Tongue (tissue), 3 donors: ENCODE measurements at places on chromosomes 12 and 14.

DNA sequence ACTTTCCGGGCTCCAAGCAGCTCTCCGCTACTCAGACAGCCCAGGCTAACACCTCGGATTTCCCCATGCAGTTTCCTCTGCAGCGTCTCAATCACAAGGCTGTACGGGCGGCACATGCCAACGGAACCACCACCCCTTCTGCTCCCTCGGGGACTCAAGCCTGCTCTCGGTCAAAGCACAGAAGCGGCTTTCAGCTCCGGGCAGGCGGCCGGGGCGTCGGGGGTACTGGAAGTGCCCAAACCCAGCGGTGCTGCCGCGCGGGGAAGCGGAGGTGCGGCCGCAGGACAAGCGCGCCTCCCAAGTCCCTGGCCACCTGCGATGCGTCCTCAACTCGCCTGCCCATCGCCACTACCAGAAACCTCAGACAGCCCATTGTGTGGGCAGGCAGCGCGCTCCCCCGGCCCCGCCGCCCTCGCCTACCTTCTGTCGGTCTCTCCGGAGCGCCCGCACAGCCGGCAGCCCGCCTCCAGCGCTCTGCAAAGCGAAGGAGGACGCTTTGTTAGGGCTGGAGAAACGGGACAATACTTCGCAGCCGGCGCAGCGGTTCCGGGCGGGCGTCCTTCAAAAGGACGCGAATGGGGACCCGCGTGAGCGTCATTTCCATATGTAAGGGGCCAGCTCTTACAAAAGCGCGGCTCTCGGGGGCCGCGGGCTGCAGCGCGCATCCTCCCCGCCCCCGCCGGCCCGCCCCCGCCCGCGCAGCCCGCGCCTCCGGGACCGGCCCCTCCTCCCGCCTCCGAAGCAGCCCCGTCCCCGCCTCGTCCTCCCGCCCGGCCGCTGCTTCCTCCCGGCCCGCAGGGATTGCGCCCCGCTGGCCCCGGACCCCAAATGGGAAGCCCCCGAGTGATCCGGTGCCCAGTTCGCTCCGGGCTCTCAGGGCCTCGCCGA lies 674 bp downstream of the NIN start:
- peak; percentile 73 for DNase-seq

DNA sequence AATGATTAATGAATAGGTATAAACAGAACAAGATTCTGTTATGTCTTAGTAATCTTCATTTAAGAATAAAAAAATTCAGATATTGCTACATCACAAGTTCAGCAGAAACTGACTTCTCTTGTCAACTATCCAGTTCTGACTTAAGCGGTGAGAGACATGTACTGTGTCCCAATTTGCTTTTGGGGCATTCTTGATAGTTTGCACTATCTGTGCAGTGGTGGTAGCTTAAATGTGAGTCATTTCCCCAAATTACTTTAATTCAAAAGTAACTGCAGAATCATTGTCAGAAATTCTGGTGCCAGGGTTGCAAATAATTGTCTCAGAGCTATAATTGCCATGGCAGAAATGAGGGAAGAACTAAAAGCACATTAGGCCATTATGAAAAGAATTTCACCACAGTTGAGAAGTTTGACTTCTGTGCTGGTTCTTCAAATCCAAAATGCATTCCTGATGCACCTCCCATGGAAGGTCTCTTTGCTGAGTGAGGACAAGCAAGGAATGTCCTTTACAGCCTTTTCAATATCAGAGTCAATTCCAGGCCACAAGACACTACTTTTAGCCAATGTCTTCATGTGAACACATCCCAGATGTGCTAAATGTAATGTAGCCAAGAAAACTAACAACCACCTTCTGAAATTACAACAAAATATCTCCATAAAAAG lies 304.7 kb downstream of the SSPN start:
- no peak for DNase-seq

DNA sequence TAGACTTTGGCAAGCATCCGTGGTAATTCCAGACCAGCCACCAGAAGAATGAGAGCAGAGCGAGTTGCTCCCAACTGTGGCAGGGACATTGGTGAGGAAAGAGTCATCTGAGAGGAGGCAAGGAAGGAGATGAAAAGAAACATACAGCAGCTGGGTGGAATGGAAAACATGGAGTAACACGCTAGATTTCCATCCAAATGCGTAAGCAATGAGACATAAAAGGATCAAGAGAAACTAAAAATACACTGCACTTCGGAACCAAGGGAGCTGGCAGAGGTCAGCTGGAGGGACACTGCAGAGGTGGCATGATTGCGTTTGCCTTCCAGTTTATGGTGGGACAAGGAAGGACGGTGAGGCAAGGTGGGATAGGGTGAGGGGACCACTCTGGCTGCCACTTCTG lies 82.9 kb downstream of the DDX51 start:
- DNase-seq = peak; percentile 21

DNA sequence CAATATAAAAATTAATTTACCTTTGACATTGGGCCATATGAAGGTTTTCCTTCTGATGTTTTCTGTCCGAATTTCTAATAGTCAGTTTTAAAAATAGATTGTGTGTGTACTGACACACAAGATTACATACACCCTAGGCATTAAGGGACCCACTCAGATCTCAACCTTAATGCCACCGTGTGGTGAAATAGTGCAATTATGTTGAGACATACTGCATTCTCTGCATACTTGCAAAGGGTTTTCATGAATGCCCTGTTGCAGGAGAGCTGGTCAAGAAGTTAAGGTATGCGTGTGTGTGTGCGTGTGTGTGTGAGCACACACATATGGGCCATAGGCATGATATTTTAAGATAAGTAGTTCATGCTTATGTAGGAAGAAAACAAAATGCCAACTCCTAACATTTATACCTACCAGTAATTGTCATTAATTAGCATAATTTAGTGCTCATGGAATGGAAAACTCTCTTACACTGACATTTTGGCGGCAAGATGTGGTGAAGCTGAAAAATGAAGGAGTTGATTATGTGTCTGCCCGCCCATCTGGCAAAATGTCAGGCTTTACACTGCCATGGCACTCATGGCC lies 58.8 kb downstream of the PIK3C2G start:
- peak; percentile 56 for DNase-seq

DNA sequence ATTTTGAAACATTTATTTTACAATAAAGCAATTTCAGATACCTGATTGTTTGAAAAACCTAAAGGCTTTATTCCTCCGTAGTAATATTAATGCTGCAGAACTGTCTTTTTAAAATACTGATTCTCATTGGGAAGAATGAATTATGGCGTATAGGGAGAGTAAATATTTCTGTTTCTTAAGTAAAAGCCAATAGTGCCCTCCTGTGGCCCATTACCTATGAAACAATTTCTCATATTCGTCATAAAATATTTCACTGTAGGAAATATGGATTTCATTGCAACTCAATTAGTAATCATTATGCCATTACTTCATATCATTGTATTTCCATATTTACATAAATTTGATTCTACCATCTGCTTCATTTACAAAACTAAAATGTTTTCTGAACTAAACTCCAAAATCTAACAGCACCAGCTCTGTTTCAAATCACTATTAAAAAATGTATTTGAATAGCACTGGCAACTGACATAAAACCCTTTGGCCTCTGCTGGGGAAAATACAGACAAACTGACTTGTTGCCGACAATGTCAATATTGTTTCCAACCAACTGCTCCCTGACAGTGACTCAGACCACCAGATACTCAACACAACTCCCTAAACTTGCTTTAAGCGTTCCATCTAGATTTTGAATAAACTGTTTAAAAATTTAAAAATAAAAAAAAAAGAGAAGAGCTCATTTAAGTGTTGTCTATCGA lies 290.3 kb downstream of the NAV3 start:
- peak; percentile 28 for DNase-seq
